Central memory CD8-positive, alpha-beta T cell (primary cell): ENCODE measurements at places on chromosomes 6 and 20.

- no peak for DNase-seq
Measured at GRCh38 chr6:72930556-72931132, 294.7 kb downstream of the KHDC1L start.

DNA sequence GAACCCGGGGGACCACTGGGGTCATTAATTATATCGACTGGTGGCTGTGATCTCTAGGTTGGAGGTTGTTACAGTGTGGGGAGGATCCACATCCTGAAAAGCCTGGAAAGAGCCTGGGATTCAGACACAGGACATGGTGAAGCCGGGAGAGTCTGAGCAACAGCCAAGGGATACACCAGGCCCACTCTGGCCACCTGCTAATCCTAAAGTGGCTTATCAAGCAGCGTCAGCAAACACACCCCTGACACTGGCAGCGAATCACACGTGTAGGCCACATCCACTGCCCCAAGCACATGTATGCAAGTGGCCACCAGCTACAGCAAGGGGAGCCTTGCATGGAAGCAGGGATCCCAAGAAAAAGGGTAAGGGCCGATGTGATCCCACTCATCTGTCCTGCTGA lies 41.0 kb downstream of the GFOD1 start:
- no peak for DNase-seq

DNA sequence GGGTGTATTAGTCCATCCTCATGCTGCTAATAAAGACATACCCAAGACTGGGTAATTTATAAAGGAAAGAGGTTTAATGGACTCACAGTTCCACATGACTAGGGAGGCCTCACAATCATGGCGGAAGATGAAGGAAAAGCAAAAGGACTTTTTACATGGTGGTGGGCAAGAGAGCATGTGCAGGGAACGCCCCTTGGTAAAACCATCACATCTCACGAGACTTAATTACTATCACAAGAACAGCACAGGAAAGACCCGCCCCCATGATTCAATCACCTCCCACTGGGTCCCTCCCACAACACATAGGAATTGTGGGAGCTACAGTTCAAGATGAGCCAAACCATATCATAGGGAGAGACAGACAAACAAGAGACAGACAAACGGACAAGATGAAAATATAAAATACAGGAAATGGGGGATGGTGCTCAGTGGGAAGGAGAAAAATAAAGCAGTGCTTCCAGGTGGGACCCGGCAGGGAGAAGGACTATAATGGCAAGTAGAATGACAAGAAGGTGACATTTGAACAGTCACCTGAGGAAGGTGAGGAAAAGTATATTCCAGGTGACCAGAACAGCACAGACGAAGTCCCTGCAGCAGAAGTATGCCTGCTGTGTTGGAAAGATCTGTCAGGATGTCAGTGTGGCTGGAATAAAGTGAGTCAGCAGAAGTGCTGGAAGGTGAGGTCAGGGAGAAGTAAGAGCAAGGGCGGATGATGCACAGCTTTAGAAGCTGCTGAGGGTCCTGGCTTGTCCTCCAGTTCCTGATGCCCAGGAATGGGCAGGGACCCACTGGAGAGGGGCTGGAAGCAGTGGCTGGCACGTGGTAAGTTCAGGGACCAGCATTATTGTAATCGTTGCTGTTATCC lies 61.1 kb downstream of the SLC2A10 start:
- no peak for DNase-seq

GRCh38 chr6:15763364-15763763 lies 100.5 kb upstream of the DTNBP1 start:
- no peak for DNase-seq

- DNase-seq: no peak
Measured at GRCh38 chr20:31537890-31538289, 23.6 kb downstream of the HM13 start.

GRCh38 chr6:170459451-170459850 lies 93.7 kb downstream of the PSMB1 start:
- DNase-seq: no peak

- no peak for DNase-seq
Measured at GRCh38 chr20:49659056-49659455, 54.6 kb downstream of the B4GALT5 start.

DNA sequence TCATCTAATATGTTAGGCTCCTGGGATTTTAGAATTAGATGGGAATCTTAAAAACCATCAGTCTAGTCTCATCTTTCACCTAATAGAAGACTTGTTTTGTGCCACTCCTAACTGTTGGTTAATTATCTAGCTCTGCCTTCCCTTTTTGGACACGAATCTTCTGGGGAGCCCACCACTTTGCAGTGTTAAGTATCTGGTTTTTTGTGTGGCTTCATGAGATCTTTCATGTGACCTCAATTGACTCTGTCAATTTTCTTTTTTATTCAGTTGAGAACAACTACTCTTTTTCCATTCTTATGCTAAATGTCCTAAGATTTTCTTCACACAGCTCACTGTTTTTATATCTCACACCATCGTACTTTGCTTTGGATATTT lies 16.9 kb downstream of the TBPL1 start:
- no peak for DNase-seq

DNA sequence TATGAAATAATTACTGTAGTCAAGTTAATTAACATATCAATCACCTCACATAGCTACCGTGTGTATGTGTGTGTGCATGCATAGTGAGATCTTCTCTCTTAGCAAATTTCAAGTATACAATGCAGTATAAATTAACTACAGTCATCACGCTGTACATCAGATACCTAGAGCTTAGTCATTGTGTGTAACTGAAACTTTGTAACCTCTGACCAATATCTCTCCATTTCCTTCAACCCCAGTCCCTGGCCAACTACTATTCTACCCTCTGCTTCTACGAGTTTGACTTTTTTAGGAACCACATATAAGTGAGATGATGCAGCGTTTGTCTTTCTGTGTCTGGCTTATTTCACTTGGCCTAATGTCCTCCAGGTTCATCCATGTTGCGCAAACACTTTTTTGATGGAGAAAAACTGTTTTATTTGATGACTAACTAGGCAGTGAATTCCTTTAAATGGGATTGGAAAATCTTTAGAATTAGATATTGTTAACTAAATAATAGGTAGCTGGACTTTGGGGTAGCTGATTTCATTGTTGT lies 459.5 kb downstream of the DHX35 start:
- DNase-seq: no peak

DNA sequence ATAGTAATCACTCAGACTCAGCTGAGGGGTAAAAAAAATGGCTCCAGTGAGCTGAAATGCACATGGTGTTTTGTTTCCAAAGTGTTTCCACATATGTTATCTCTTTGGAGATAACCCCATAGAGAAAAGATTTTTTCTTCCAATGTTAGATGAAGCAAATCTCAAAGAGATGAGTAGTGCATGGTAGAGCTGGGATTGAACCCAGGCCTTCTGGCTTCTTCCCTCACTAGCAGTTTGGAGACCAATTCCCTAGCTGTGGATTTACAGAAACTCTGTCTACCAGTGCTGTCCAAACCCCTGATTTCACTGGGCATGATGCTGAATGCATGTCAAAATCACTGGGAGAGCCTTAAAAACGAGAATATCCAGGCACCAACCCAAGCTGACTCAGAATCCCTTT lies 165.1 kb downstream of the LRFN2 start:
- DNase-seq: no peak
